ENCODE measurements at places on chromosomes 1 and 21. TPM values are rescaled to one million over a fixed set of nuclear protein-coding genes. Genes with fewer than 3 reads are reported as not detected.

- DNase-seq: no peak
- H3K4me3 ChIP-seq: no peak overlapping the region
- H3K4me1 ChIP-seq: no peaks in the 10 kb centered on the region
- no peak overlapping the region for H3K27ac ChIP-seq
- H3K36me3 ChIP-seq: no peaks in the 10 kb centered on the region
- no peaks in the 10 kb centered on the region for H3K27me3 ChIP-seq
Measured at GRCh38 chr1:90325168-90325567, 330.3 kb downstream of the ZNF326 start.

DNA sequence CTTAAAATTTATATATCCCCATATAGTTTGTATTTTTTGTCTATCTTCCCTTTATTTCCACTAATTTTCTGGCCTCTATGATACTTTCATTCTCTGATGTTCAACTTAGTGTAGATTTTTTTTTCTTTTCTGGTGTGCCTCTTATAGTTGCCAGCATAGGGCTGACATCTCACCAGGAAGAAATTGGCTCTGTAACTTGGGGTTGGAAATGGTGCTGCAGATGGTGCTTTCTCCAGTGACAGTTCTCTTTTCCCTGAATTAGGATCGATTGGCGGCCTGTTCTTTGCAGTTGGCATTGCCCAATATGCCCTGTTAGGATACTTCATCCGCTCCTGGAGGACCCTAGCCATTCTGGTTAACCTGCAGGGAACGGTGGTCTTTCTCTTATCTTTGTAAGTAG is 50.3 kb downstream of the SLC22A15 start:
- no peaks in the 10 kb centered on the region for H3K27me3 ChIP-seq
- H3K4me1 ChIP-seq: no peaks in the 10 kb centered on the region
- H3K27ac ChIP-seq: no peak overlapping the region

DNA sequence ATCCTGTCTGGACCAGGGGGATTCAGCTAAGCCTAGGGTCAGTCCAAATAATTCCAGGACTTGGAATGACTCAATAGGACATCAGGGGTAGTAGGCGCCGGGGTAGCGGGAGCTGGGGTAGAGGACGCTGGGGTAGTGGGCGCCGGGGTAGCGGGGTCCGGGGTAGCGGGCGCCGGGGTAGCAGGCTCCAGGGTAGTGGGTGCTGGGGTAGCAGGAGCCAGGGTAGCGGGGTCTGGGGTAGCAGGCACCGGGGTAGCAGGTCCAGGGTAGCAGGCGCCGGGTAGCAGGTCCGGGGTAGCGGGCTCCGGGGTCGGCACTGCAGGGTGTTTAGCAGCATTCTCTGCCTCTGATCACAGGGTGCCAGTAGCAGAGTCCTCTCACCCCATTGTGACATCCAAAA is 248.9 kb downstream of the KCNJ6 start:
- H3K4me3 ChIP-seq: no peak overlapping the region
- no peak overlapping the region for H3K27ac ChIP-seq
- no peaks in the 10 kb centered on the region for H3K27me3 ChIP-seq
- no peaks in the 10 kb centered on the region for H3K36me3 ChIP-seq

DNA sequence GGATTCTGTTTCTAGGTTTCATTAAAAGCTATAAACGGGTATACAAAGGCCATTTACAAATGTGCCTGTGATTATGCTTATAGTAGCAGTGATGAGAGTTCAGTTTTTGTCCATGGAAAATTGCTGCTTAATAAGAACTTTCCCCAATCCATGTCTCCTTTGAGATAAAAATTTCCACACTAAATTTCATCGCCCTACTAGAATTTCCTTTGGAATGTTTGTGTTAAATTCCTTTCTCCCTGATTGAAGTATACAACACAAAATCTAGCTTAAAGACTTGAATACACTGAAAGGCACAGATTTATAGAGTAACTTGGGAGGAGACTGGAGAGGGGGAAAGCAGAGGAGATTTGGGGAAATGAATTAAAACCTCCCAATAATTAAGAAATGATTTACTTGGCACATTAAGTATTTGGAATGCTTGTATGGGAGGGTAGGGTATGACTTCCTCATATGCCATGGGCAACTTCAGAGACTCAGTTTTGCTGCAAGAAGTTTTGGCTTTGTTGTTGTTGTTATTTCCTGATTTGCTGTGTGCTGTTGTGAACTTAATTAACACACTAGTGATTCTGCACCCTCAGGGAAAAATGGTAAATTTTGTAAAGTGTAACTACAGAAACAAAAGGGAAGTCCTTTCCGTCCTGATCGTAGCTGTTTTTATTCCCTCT is 157.6 kb upstream of the LMO4 start:
- H3K27me3 ChIP-seq: peaks cover 4% of the 10 kb centered on the region
- DNase-seq: no peak
- no peaks in the 10 kb centered on the region for H3K36me3 ChIP-seq
- no peak overlapping the region for H3K4me3 ChIP-seq
- no peak overlapping the region for H3K27ac ChIP-seq
- no peaks in the 10 kb centered on the region for H3K4me1 ChIP-seq

GRCh38 chr21:44295163-44295573 is 4.7 kb upstream of the PFKL start:
- peaks cover 30% of the 10 kb centered on the region for H3K4me1 ChIP-seq
- H3K27me3 ChIP-seq: peaks cover 44% of the 10 kb centered on the region
- H3K4me3 ChIP-seq: no peak overlapping the region
- no peak overlapping the region for H3K27ac ChIP-seq

The SNRPE gene
- 470 TPM for total RNA-seq

DNA sequence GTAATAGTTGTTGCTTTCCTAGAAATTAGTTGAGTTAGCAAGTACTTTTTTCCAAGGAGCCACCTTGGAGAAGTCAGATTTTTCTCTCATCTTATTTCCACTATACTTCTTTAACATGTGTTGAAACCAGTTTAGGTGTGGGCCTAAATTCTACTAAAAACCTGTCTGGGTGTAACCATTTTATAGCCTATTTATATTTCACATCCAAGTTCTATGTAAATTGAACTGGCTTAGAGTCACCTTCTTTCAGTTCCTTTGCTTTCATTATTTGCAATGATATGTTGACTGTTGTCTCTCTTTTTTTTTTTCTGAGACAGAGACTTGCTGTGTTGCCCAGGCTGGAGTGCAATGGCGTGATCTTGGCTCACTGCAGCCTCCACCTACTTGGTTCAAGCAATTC is 195.6 kb downstream of the CLEC20A start:
- H3K36me3 ChIP-seq: no peaks in the 10 kb centered on the region
- no peaks in the 10 kb centered on the region for H3K4me1 ChIP-seq
- H3K27ac ChIP-seq: no peak overlapping the region
- no peaks in the 10 kb centered on the region for H3K27me3 ChIP-seq

GRCh38 chr1:30315185-30315960 is 408.0 kb downstream of the MATN1 start:
- no peaks in the 10 kb centered on the region for H3K4me1 ChIP-seq
- no peaks in the 10 kb centered on the region for H3K36me3 ChIP-seq
- DNase-seq: no peak
- no peak overlapping the region for H3K4me3 ChIP-seq

The SPOCD1 gene
- total RNA-seq: 11.1 TPM

The ID3 gene
- total RNA-seq: 1,101 TPM

The MATN1 gene
- total RNA-seq: not detected

The AMPD1 gene
- not detected for total RNA-seq

DNA sequence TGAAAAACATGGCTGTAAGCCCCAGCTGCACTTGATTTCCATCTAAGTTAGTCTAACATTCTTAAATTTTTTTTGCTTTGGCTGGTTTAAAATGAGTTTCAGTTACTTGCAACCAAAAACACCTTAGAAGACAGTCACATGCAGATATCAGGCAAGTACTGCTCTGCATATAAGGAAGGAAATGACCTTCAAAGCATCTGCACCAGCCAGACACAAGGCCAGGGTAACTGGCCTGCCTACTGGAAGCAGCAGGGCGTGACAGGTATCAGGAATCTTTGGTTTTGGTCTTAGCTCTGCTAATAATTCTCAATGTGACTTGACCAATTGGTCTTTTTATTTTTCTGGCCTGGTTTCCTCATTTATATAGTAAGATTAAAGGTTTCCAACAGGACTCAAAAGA is 33.5 kb downstream of the SCYL3 start:
- H3K36me3 ChIP-seq: peaks cover 100% of the 10 kb centered on the region
- no peak overlapping the region for H3K4me3 ChIP-seq
- no peaks in the 10 kb centered on the region for H3K4me1 ChIP-seq

The SLAMF9 gene
- total RNA-seq: not detected

The OR6K3 gene
- not detected for total RNA-seq

Measured in stomach (tissue), 19 donors.